ENCODE measurements at places on chromosomes 4 and X. TPM values are rescaled to one million over a fixed set of nuclear protein-coding genes. Genes with fewer than 3 reads are reported as not detected.

The GSPT2 gene
- 9.6 TPM for total RNA-seq

The GYPB gene
- total RNA-seq, result not detected

- DNase-seq, result no peak
- H3K36me3 ChIP-seq, result peaks cover 10% of the 10 kb centered on the region
- no peak overlapping the region for H3K4me3 ChIP-seq
- H3K4me1 ChIP-seq, result peaks cover 11% of the 10 kb centered on the region
- H3K27ac ChIP-seq, result no peak overlapping the region
- no peaks in the 10 kb centered on the region for H3K27me3 ChIP-seq
Observed at GRCh38 chr4:39235696-39236095, 53.4 kb downstream of the WDR19 start.

DNA sequence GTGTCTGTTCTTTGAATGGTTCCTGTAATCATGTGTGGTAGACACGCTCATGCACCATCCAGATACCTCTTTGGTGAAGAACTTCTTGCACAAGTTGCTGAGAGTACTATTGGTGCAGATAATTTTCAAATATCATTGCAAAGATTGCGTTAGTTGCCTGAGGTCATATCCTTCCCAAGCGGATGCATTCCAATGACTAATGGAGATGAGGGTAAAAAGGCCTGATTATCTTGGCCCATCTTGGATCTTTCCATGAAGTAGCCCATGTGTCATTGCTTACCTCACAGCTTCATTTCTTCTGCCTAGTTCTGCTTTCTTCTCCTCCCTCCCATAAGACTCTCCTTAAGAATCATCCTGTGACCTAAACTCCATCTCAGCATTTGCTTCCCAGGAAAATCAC is 384.9 kb upstream of the CNKSR2 start:
- H3K36me3 ChIP-seq, result peaks cover 1% of the 10 kb centered on the region
- no peak for DNase-seq
- H3K27ac ChIP-seq, result no peak overlapping the region
- no peaks in the 10 kb centered on the region for H3K4me1 ChIP-seq
- no peak overlapping the region for H3K4me3 ChIP-seq
- H3K27me3 ChIP-seq, result peaks cover 2% of the 10 kb centered on the region

The NIPAL1 gene
- total RNA-seq, result 0.48 TPM

- no peaks in the 10 kb centered on the region for H3K4me1 ChIP-seq
- no peak for DNase-seq
- H3K27ac ChIP-seq, result no peak overlapping the region
- peaks cover 29% of the 10 kb centered on the region for H3K27me3 ChIP-seq
Observed at GRCh38 chrX:8724300-8724699, 7.6 kb downstream of the ANOS1 start.

DNA sequence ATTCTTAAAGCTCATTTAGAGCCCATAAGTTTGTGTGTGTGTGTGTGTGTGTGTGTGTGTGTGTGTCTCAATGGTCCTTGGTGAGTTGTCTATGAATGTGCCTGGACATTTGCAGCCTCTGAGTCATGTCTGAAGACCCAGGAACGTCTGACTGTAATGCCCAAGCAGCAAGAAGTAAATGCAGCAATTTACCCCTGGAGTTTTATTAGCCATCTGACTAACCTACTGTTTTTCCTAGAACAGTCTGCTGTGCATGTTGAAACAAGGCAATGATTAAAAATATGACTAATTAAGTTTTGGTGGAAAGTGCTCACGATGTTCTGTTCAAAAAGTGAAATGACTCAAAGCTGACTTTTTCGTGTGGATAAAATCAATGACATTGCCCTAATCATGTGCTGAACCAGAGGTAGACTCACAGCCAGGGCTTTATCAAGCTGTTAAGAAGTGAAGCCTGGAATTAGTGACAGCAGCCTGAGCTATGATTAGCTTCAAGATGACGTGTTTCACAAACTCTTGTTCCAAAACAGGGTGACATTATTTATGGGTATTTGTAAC is 201.6 kb downstream of the CPE start:
- H3K27ac ChIP-seq, result peak overlapping the region; percentile 88
- H3K36me3 ChIP-seq, result no peaks in the 10 kb centered on the region
- no peaks in the 10 kb centered on the region for H3K27me3 ChIP-seq
- no peak overlapping the region for H3K4me3 ChIP-seq
- no peak for DNase-seq
- peaks cover 40% of the 10 kb centered on the region for H3K4me1 ChIP-seq

DNA sequence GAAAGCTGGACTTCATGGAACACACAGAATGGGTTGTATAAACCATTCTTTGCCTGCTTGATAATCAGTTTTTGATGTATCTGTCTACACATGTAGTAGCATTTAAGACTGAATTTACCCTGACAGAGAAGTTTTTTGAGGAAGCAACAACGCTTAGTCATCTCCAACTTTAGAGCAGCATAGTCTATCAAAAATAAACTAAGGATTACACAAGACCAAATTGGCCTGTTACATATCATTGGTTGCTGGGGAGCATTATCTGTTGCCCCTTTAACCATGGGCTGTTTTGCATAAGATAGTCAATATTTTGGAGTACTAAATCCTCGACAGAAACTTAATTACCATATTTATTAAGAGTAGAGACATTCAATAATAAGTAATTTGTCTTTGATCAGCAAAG is 347.4 kb downstream of the FAM47B start:
- H3K4me3 ChIP-seq, result no peak overlapping the region
- H3K27me3 ChIP-seq, result no peaks in the 10 kb centered on the region
- no peaks in the 10 kb centered on the region for H3K4me1 ChIP-seq
- H3K36me3 ChIP-seq, result no peaks in the 10 kb centered on the region

The FRAS1 gene
- 18.0 TPM for total RNA-seq

The ATOH1 gene
- total RNA-seq, result not detected

DNA sequence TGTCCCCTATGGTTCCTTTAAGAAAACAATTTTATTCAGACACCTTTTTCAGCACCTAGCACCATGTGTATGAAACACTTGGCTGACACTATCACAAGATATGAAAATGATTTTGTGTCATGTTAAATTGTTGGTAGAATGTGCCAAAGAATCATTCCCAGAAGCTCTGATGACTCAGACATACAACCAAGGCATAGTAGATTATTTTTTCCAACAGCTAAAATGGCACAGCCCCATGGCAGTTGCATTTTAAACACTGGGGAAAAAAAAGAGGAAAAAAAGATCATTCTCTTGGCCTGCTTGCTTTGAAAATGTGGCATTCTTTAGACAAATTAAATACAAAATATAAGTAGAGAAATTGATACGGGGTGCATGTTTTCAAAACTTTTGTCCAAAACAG is 230.2 kb downstream of the NLGN4X start:
- H3K27ac ChIP-seq, result no peak overlapping the region
- H3K27me3 ChIP-seq, result no peaks in the 10 kb centered on the region
- no peaks in the 10 kb centered on the region for H3K36me3 ChIP-seq
- H3K4me3 ChIP-seq, result no peak overlapping the region

DNA sequence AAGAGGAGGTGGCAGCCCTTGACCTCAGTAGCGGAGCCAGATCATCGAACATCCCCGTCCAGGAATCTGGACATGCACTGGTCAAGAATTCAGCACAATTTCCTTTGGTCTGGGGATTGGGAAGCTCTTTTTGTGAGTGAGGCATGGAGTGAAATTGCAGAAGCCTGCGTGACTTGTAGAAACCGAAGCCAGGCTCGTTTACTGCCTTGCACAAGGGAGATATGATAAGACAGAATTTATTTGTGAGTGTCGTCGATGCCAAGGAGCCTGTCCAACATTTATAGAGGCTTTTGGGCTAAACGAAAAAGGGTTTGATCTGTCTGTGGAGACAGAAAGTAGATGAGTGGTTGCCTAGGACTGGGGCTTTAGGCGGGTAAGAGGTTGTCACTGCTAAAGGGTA is 50.6 kb downstream of the TBL1X start:
- peaks cover 12% of the 10 kb centered on the region for H3K4me1 ChIP-seq
- H3K4me3 ChIP-seq, result no peak overlapping the region
- no peak overlapping the region for H3K27ac ChIP-seq

DNA sequence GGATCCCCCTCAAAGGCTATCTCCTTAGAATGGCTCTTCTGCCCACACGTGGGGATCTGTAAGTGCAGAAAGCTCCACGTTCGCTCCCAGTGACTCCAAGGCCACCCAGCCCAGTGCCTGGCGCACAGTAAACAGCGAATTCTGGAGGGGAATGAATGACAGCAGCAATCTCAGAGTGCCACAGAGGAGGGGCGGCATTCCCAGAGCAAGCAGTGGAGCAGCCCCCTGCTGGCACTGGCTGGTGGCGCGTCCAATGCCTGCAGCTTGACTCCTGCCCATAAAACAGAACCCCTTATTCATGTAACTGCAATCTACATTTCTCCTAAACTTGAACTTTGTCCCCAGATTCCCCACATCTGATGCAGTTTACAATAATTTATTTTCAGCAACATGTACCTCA is 6.9 kb upstream of the HELT start:
- H3K4me1 ChIP-seq, result peaks cover 3% of the 10 kb centered on the region
- H3K4me3 ChIP-seq, result no peak overlapping the region
- DNase-seq, result no peak
- H3K36me3 ChIP-seq, result no peaks in the 10 kb centered on the region
- no peak overlapping the region for H3K27ac ChIP-seq
- H3K27me3 ChIP-seq, result peaks cover 85% of the 10 kb centered on the region
